ENCODE measurements at places on chromosomes 12 and 14.

- DNase-seq = no peak
Observed at GRCh38 chr12:114888928-114889584, 205.1 kb upstream of the TBX3 start.

GRCh38 chr12:24903329-24904088 is 45.4 kb downstream of the BCAT1 start:
- DNase-seq = no peak

GRCh38 chr14:35287431-35288013 is 4.7 kb upstream of the PSMA6 start:
- no peak for DNase-seq

GRCh38 chr12:101838628-101839323 is 8.0 kb upstream of the GNPTAB start:
- DNase-seq = no peak

GRCh38 chr12:62933602-62934238 is 1.2 kb downstream of the PPM1H start:
- no peak for DNase-seq

DNA sequence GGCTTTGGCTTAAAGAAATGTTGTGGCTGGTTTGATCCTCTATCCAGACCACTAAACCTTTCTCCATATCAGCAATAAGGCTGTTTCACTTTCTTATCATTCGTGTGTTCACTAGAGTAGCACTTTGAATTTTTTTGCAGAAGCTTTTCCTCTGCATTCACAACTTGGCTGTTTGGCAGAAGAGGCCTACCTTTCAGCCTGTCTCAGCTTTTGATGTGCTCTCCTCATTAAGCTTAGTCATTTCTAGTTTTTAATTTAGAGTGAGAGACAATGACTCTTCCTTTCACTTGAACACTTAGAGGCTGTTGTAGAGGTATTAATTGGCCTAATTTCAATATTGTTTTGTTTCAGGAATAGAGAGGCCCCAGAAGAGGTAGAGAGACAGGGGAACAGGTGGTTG is 13.8 kb downstream of the KCNMB4 start:
- DNase-seq = no peak

- DNase-seq = no peak
Observed at GRCh38 chr12:44227616-44228015, 391.7 kb downstream of the TMEM117 start.

- no peak for DNase-seq
Observed at GRCh38 chr12:4251216-4251891, 22.2 kb upstream of the CCND2 start.

GRCh38 chr12:121724925-121725324 is 12.4 kb downstream of the TMEM120B start:
- no peak for DNase-seq

DNA sequence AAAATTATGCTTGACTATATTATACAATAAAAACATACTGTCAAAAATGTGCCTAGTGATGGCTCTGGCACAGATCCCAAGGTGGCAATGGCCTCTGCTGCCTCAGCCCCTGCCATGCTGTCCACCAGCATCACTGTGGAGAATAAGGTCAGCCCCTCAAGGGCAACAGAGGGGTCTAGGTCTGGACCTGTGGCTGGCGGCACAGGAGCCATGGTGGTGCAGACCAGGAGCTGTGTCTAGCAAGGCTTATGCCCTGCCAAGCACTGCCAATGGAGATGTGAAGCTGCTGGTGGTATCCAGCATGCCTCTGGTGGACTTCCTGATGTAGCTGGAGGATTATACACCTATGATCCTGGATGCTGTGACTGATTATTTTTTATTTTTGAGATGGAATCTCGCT is 125.9 kb downstream of the DENND5B start:
- no peak for DNase-seq

GRCh38 chr12:47097276-47097896 is 17.6 kb upstream of the AMIGO2 start:
- no peak for DNase-seq

- no peak for DNase-seq
Observed at GRCh38 chr12:79698966-79699365, 8.2 kb upstream of the PAWR start.

DNA sequence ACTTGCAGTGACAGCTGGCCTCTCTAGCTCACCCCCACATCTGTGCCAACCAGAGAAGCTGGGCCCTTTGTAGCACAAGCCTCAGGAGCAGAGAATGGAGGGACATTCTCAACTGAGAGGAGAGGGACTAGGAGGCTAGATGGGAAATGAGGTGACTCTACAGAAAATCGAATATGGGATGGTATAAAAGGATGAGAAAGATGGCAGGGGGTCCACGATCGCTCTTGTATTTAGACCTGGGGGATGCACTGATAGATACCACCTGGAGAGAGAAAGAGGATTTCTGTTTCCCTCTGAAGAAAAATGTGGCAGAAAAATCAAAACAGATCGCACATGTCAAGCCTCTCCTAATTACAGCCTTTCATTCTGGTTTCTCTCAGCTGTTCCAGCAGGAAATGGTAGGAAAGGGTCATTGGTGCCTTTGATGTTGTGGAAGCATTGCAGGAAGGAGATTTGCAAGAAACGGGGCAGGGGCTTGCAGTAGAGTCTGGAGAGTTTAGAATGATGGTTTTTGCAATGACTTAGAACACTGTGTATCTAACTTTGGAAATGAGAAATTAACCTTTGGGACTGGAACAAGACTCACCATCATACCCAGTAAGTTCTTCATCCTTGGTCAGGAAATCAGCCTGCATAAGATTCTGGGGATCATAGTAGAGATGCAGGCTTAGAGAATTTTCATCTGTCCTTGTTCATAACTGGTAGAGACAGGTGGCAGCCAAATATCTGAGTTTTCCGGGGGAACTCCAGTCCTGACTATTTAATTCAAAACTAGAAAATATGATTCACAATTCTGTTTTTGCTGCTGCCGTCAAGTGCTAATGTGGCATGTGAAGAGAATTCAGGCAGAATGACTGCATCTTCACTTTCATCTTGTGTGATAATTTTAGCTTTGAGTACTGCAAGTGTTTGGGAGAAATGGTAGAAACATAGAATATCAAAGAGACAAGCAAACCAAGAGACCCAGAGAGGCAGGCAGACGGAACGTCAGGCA is 98.8 kb downstream of the DAD1 start:
- no peak for DNase-seq

- no peak for DNase-seq
Observed at GRCh38 chr14:102318781-102319276, 717 bp upstream of the ZNF839 start.

GRCh38 chr12:26513363-26514043 is 318.1 kb downstream of the SSPN start:
- no peak for DNase-seq

GRCh38 chr12:49325606-49326005 is 2.6 kb downstream of the TROAP start:
- DNase-seq = no peak

GRCh38 chr12:93020631-93021597 is 91.8 kb upstream of the EEA1 start:
- no peak for DNase-seq

DNA sequence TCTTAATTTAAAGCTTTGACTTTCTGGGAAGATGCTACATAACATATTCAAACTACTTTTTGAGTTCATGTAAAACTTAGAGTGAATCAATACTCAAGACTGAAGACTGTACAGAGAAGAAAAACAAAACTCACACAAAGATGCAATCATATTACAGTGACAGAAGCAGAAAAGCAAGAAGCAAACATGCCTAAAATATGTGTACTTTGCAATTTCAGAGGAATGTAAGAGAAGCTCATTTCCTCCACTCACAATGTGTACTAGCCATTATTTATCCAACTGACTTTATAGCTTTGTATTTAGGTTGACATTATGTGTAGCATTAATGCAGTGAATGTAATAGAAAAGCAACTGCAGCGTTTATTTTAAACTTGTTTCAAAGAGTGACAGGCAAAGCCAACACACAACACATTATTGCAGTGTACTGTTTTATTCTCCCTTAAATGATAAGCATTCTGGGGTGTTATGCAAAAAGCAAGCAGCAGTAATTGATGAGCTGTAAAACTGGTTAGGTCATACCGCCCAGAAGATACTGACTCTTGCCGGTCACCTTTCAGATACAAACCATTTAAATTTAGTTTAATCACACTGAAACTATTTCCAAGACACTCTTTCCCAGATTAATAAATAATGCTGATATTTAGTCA is 88.2 kb upstream of the PAWR start:
- no peak for DNase-seq

- DNase-seq = no peak
Observed at GRCh38 chr12:57454566-57455373, at the start of gene INHBE. Gene INHBE, plus strand, starts transcription at chr12:57455307. Its CDS starts 230 bp downstream, at chr12:57455537.

- no peak for DNase-seq
Observed at GRCh38 chr14:22420598-22421186, 168.3 kb downstream of the DAD1 start.

Data from activated T-cell treated with anti-CD3 and anti-CD28 coated beads for 1 hour (primary cell).